ENCODE measurements at places on chromosomes 3 and 15.

DNA sequence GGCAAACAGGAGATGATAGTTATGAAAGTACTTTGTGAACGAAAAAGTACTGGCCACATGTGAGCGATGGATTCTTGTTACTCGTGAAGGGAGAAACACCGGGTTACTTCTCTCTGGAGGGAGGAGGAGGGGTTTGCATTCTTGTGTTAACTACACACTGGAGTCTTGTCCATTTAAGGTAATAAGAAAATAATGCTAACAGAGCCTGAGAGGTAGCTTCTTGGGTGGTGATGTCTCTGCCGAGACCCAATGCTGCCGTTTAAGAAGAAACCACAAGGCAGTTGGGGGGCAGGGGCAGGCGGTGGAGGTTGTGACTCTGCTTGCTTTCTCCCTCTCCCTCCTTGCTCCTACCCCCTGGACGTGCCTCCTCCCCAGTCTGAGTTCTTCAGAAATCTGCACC, 100.9 kb upstream of the ROPN1 start:
- no peak for DNase-seq

DNA sequence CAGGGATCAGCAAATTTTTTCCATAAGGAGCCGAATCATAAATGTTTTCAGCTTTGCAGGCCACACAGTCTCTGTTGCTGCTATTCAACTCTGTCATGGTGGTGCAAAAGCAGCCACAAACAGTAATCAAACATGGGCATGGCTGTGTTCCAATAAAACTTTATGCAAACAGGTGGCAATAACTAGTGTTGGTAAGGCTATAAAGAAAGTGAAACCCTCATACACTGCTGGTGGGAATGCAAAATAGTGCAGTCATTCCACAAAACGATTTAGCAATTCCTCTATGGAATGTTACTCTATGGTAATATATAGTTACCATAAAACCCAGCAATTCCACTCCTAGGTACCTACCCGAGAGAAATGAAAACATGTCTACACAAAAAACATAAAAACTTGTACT, 14.0 kb upstream of the MRPS25 start:
- no peak for DNase-seq

- DNase-seq, result no peak
Observed at GRCh38 chr3:61960976-61961375, 399.6 kb downstream of the PTPRG start.

DNA sequence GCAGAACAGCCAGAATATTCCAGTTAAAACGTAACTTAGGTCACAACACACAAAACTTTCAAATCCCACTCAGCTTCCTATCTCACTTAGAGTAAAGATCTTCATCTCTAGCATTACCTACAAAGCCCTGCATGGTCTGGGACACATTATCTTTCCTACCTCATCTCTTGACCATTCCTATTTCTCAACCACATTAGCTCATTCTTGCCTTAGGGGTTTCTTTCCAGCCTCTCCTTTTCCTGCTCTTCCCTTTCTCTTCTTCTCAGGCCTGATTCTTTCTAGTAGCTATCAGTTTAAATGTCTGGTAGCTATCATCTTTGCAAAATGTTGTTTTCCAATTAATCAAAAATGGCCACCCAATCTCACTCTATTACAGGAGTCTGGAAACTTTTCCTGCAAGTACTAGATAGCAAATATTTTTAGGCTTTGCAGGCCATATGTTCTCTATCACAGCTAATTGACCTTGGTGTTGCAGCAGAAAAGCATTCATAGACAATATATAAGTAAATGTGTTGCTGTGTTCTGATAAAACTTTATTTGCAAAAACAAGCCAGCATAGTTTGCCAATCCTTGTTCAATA, 15.1 kb upstream of the CBLB start:
- DNase-seq, result no peak

GRCh38 chr3:30951826-30952225, 57.4 kb upstream of the GADL1 start:
- no peak for DNase-seq

DNA sequence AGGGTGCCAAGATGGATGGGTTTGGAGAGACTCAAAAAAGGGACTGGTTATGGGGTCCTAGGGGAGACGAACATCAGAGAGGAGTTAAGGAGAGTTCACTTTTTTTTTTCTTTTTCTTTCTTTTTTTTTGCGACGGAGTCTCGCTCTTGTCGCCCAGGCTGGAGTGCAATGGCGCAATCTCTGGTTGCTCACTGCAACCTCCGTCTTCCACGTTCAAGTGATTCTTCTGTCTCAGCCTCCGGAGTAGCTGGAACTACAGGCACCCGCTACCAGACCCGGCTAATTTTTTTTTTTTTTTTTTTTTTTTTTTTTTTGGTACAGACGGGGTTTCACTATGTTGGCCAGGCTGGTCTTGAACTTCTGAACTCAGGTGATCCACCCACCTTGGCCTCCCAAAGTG, 1.2 kb downstream of the SPINT1 start:
- DNase-seq, result no peak

- no peak for DNase-seq
Observed at GRCh38 chr3:152539191-152539764, 270.5 kb downstream of the MBNL1 start.

- no peak for DNase-seq
Observed at GRCh38 chr3:131457220-131457619, 45.6 kb downstream of the MRPL3 start.

GRCh38 chr15:67296188-67296587, 41.6 kb downstream of the IQCH start:
- no peak for DNase-seq

- no peak for DNase-seq
Observed at GRCh38 chr3:37221407-37221806, 47.0 kb upstream of the LRRFIP2 start.
